ENCODE measurements at places on chromosomes 3 and 15. TPM values are rescaled to one million over a fixed set of nuclear protein-coding genes. Genes with fewer than 3 reads are reported as not detected.

The LTK gene
- 1.1 TPM for total RNA-seq

GRCh38 chr15:81981908-81982307, 63.9 kb downstream of the MEX3B start:
- DNase-seq, result no peak

DNA sequence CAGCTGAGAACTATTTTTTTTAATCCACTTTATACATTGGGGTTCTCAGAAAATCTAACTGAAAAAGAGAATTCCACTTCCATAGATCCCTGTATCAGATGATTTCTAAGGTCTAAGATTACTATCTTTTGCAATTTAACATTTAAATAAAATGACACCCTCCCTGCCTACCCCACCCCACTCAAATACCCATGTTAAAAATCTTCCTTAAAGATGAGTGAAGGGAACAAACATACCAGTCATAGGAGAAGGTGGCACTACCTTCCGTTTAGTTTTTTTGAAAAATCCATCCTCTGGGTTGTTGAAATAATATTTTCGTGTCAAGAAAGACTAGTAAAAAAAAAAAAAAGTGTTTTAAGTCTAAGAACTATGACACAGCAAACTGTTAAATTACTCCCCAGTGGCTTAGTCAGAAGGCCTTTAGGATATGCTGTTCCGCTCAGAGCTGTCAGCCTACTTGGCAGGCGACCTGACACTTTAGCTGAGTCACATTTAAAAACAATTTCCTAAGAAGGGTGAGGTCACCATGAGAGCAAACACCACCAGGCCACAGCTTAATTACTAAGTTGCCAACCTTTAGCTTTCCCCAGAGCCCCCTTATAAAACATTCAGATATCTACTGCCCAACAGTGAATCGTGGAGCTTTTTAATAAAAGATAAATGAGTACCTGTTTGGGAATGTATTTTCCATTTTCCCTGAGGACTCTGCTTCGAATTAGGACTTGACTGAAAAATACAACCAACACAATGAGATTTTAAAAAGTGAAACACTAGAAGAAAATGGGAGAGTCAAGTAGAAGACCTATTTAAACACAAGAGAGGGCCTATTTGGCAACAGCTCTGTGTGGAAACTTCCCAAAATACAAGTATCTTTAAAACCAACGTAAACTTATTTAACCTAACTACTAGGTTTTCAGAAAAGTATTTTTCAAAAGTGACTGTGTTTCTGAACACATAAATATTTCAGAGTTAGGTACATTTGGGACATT, 9.6 kb downstream of the EMC3 start:
- peak; percentile 80 for DNase-seq

DNA sequence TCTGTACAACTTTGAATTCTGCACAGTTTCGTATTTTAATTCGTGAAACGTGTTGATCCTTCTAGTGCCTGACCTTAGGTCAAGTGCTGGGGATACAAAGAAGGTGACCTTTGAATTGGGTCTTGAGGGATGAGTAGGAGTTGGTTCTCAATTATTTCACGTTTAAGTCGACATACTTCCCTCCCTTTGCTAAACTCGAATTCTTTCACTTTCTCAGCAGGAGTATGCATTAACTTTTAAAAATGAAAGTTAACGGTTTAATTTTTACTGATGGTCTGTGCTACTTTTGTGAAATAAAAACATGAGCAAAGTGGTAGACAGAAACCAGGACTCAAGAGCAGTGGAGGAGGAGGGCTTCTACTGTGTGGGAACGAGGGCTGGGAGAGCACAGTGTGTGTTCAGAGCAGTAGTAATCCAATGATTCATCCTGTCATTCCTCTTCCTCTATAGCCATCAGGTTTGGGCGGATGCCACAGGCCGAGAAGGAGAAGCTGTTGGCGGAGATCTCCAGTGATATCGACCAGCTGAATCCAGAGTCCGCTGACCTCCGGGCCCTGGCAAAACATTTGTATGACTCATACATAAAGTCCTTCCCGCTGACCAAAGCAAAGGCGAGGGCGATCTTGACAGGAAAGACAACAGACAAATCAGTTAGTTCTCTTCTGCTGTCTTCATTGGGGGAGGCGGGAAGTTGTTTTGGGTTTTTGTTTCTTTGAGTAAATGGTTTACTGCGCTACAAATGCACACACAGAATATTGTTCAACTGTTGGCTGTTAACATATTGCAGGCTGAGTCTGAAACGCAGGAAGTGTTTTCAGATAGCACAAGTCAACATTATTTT, 78.6 kb upstream of the TSEN2 start:
- DNase-seq, result peak; percentile 94
